ENCODE measurements at places on chromosomes 3 and 15.

GRCh38 chr15:69289342-69290146, 9.2 kb upstream of the PAQR5 start:
- no peak for DNase-seq

DNA sequence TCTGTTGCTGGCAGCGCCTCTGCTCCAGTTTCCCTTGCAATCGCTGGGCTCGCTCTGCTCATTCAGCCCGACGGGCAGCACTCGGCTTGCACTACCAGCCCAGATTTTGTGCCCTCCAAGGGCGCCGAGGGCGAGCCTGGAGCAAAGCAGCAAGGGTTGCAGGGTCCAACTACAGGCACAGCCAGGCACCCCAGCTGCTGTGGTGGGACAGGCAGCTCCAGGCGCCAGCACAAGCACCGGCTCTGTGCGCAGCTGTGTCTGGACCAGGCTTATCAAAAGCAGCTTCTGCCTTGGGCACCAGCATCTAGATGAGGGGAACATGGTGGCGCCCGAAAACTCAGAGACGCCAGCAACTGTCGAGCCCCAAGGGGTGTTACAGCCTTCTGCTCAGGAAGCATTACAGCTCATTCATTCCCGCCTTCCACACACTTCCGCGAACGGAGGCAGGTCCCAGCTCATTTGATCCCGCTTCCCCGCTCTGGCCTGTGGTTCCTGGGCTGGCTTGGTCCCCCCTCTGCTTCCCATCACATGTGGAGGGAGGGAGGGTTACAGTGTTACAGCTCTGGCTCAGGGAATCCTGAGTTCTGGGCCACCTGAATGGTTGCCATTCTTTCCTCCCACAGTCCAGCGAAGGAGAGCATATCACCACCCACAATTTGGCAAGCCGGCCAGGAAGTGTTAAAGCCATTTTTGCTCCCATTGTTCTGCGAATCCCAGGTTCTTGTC, 409.9 kb upstream of the ALCAM start:
- no peak for DNase-seq

DNA sequence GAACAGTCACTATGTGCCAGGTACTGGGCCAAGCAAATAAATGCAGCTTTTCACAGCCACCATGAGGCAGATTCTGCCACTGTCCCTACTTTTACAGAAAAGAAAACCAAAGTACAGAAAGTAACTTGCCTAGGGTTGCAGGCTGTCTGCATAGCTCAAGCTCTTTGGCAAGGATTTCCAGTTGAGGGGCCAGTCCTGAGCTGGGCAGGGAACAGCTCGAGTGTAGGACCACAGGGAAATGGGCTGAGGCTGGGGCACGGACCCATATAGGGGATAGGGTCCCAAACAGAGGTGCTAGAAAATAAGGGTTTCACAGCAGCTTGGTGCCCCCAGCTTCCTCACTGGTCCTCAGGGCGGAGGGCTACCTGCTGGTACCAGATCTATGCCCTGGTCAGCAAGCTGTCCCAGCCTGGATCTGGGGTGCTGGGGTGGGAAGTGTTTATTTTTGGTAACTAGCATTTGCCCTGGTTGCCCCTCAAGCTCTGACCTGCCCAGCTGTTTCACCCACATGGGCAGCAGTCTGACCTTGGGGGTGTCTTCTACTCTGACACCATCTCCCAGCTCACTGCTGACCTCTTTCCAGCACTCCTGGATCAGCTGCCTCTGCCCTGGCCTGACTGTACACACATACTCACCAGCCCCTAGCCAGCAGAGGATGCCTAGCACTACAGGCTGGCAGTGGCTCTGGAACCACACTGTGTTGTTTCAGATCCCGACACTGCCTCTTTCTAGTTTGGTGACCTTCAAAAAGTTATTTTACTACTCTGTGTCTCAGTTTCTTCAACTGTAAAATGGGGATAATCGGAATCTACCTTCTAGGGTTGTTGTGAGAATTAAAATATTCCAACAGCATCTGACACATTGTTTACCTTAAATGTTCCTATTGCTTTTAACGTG, 16.2 kb downstream of the MRAS start:
- no peak for DNase-seq

DNA sequence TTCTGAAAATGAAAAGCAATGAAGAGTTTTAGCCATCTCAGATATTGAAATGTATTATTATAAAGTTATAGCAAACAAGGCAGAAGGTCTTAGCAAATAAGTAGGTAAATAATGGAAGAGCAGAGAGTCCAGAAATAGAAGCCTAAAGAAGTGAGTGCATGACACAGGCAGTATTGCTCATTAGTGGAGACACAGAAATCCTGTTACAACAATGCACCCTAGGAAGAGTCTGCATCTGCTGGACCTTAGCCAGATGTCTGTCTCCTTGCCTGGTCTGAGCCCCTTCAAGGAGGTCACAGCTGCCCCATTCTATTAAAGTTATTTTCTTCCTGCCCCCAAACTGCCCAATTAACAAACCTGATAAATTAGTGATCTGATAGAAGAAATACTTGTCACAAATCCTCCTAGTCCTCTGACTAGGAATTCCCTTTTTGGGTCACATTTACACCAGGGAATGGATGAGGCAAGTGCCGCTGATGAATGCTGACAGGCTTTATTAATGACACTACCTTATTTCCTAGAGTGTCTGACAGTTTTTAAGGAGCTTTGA, 51.9 kb downstream of the HOMER2 start:
- no peak for DNase-seq

GRCh38 chr15:62298811-62299210, 133.7 kb upstream of the C2CD4B start:
- no peak for DNase-seq

DNA sequence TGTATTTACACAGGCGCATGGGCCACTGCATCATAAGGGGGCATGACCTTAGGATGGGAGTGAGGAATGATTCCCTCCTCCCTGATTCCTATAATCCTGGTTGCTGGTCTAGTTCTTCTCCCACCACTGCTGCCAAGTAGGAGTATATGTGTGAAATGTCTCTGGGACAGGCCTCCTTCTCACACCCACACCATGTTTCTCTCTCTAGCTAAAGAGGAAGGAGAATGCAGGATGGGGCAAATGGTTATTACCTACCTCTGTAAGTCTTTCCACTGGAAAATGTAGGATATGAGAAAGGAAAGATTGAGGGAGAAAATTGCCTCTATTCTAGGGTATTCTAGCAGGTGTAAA, 159.2 kb downstream of the THSD4 start:
- DNase-seq = no peak

DNA sequence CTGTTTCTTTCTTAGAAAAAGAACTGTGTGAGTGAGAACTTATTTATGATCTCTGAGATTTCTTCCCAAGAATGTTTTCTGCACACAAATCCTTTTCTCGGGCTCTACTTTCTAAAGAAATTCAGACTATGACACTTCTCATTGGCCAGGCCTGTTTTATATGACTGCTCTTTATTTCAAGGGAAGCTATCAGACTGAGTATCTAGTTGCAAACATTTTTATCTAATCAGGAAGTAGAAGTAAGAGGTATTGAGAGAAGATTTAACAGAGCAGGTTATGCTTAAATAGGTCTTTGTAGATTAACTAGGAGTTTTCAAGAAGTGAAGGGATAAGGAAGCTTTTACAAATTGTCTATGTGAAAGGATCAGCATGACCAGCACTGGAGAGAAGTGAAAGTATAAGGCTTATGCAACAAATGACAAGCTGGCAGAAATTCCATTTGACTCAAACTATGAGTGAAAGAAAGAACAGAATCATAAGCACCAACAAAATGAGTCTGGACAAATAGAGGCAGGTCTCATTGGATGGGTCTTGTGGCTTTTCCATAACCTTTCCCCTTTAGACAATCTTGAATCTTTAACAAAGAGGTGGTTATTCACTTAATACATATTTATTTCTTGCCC, 71.9 kb upstream of the CHL1 start:
- DNase-seq = no peak

- DNase-seq = no peak
Observed at GRCh38 chr3:180284331-180285110, 247.8 kb upstream of the PEX5L start.

DNA sequence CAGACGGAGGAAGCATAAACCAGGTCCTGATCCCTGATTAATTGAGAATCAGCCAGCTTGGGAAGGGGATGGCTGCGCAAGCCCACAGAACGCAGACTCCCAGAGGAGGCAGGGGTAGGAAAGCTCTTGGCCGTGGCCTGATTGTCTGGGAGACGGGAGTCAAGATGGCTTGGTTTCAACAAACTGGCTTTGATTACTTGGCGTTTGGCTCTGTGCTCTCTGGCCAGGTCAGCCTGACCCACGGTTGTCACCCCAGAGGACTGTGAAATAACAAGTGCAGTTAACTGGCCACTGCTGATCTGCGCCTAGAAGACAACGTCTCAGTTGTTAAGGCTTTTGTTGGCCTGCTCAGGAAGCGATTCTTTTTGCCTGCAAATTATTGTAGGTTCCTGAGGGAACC, 387.0 kb upstream of the PROK2 start:
- no peak for DNase-seq

All from NCI-H2227 treated with DMSO at 0.1 percent for 48 hours (cell line).